ENCODE measurements at places on chromosomes 6 and 20.

DNA sequence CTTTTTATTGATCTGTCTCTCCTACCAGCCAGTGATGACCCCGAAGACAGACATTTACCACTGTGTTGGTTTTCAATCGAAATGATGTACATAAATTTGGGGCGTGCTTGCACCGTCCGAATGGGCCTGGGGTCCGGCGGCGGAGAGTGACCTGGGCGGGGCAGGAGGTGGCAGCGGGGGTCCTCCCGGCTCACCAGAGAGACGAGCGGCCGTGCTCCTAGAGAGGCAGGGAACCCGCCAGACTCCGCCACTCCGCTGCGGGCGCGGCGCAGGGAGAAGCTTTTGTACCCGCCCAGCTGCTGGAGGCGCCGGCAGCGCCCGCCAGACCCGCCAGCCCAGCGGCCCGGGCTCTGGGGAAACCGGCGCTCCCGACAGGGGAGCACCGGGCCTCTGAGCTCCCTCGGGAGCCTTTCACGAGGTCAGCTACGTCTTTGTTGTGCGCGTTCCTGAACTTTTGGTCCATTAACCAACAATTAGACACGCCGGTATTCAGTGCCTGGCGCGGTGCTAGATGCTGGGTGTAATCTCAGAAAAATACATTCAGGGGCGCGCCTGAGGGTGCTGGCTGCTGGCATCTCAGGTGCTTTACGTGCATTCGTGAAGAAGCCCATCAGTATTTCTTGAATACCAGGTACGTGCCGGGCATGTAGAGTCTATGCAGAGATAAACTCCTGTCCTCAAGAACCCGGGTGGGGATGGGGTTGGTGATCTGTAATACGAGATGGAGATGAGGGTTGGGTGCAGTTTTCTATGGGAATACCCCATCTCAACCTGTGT is at the start of gene PGBD1:
TSS of gene PGBD1 (plus strand) at position 285 of the 777 bp plus-strand sequence. CDS start 2,242 bp downstream, outside the sequence.
- peak; percentile 44 for DNase-seq

- no peak for DNase-seq
Observed at GRCh38 chr6:138103871-138104270, 3.3 kb downstream of the PERP start.

- DNase-seq: no peak
Observed at GRCh38 chr6:146355521-146356100, 188.0 kb upstream of the RAB32 start.

DNA sequence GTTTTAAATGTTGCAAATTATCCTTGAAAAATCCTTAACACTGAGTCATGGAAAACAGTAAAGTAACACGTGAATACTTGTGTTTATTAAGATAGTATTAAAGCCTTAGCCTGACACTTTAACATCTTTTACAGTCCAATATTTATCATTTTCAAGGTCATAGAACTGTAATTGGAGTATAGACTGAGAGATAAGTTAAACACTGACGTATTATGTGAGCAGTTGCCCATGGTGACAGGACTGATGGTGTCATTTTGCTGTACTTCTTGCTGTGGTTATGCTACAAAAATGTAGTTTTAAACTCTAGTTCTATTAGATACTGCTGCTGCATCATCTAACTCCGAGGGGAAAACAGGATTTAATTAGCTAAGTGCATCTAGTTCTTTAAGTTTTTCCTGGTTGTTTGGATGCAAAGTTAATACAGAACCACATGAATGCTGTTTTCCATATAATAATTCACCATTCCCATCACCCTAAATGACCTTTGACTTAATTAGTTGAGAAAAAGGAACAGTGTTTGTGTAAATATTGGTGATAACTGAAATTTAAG is 37.8 kb downstream of the SLC2A12 start:
- no peak for DNase-seq

DNA sequence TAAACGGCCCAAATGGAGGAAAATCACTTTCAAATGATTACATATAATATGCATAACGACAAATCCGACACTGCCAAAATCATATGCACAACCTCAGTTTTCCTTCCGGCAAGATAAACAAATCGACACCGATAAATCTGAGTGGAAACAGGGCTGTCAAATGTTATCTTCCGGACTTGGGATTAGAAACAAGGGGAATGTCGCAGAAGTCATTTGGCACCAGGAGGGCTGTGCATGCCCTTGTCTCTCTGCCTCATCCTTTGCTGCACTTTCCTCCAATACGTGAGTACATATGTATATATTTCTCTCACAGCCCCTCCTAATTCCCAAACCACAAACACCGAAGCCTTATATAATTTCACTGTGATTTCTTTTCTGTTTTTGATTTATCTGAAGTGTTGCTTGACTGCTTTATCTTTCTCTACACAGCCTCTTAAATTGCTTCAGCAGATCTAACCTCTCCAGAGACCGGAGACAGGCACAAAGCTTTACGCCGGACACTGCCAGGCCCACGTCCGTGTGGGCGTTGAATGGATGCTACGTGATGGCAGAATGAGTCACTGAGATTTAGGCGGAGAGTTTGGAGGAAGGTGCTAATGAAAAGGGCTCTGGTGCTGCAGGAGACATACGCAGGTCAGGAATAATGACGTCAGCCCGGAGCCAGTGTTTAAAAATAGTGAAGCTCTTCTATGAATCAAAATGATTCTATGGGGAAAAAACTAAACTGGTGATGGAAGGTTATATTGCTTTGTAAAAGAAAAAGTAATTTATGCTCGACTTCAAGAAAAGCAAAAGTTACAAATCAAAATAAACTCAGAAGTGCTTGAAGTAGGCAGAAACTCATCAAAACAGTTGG is 21.0 kb upstream of the PRELID3B start:
- no peak for DNase-seq

- DNase-seq: peak; percentile 56
Observed at GRCh38 chr20:44582311-44583025, at the start of gene PKIG. TSS of gene PKIG (plus strand) at chr20:44582579. CDS start at chr20:44614557, 31,978 bp downstream.

- DNase-seq: no peak
Observed at GRCh38 chr20:38940644-38941043, 14.4 kb downstream of the FAM83D start.
